Ovary (tissue), 10 donors: ENCODE measurements at places on chromosomes 16 and 17. TPM values are rescaled to one million over a fixed set of nuclear protein-coding genes. Genes with fewer than 3 reads are reported as not detected.

The MRPS7 gene
- polyA plus RNA-seq, result 46.4 TPM

The GPR142 gene
- 0.05 TPM for polyA plus RNA-seq

The CMTM4 gene
- 5.4 TPM for polyA plus RNA-seq

The NATD1 gene
- polyA plus RNA-seq, result 6.2 TPM

The MT1H gene
- not detected for polyA plus RNA-seq

The KLHL10 gene
- 0.21 TPM for polyA plus RNA-seq

The KRT222 gene
- 1.6 TPM for polyA plus RNA-seq

The CD79B gene
- 2.0 TPM for polyA plus RNA-seq

The SEC14L5 gene
- 0.38 TPM for polyA plus RNA-seq

The ZNF830 gene
- polyA plus RNA-seq, result 29.0 TPM

The HSD17B1 gene
- polyA plus RNA-seq, result 2.1 TPM

The KRT12 gene
- polyA plus RNA-seq, result not detected

The KAT7 gene
- 18.4 TPM for polyA plus RNA-seq

The UBALD2 gene
- polyA plus RNA-seq, result 3.6 TPM

The PDXDC1 gene
- 36.9 TPM for polyA plus RNA-seq

The CETP gene
- 0.13 TPM for polyA plus RNA-seq

The SLFN12L gene
- polyA plus RNA-seq, result 0.53 TPM

The FOXJ1 gene
- 0.23 TPM for polyA plus RNA-seq

The GOT2 gene
- 121 TPM for polyA plus RNA-seq

The ZCCHC14 gene
- 18.3 TPM for polyA plus RNA-seq

The SREBF1 gene
- 44.3 TPM for polyA plus RNA-seq

The ADAD2 gene
- polyA plus RNA-seq, result 0.12 TPM

The GAS2L2 gene
- not detected for polyA plus RNA-seq

The IRX5 gene
- 1.6 TPM for polyA plus RNA-seq

The TRPV2 gene
- polyA plus RNA-seq, result 11.5 TPM

The KRTAP9-2 gene
- polyA plus RNA-seq, result not detected

The DRC3 gene
- polyA plus RNA-seq, result 4.6 TPM

The CDH3 gene
- polyA plus RNA-seq, result 75.2 TPM

The CDYL2 gene
- polyA plus RNA-seq, result 1.8 TPM

The ITFG1 gene
- 41.5 TPM for polyA plus RNA-seq

The CDRT15L2 gene
- polyA plus RNA-seq, result not detected

The FBXW10B gene
- polyA plus RNA-seq, result 0.08 TPM

The DOC2B gene
- 1.3 TPM for polyA plus RNA-seq

The ADGRG3 gene
- 1.2 TPM for polyA plus RNA-seq

The IRX3 gene
- polyA plus RNA-seq, result 6.3 TPM

The FOXF1 gene
- 0.70 TPM for polyA plus RNA-seq
